ENCODE measurements at places on chromosomes 11 and 22.

DNA sequence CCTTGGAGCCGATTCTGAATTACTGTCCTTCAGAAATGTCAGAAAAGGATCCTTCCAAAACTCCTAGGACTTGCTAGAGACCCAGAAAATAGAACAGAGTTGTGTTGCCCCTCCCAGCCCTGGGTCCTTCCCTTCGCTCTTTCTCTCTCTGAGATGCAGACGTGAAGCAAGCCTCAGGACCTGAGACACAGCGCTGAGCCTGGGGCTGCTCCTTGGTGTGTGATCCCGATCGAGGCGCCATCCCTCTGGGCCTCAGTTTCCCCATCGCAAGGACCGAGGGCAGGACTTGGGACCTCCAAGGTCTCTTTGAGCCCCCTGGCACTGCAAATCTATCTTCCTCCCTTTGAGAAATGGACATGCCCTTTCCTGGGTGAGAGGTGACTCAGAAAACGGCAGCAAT lies 533.5 kb downstream of the TBC1D22A start:
- no peak for DNase-seq

DNA sequence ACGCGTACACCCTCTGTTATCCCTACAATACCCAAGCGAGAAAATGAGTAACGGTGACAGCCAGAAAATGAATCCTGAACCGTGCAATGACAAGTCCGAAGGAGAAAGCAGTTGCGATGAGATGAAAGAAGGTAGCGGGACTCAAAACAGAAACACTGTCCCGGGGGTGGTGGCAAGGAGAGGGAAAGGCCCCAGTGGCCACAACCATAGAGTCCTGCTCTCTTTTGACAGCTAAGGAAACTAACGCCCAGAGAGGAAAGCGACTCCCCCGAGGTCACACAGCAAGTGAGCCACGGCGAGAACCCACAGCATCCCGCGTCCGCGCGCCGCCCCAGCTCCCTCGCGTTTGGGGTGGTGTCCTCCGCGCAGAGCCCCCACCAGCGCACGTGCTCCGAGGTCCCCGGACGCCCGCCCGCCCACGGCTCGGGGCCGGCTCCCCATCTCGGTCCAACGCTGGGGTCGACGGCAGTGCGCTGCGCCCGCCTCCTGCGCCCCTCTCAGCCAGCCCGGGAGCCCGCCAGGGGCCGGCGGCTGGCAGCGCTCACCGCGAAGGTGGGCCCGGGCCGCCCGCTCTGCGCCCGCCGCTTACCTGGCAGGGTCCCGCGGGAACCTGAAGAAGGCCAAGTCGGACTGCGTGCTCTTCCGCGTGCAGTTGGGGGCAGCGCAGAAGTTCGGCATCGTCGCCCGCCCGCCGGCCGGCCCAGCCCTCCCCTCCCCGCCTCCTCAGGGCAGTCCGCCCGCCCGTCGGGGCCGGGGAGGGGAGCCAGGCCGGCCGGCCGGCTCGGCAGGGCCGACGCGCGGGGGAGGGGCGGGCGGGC lies 564 bp downstream of the THAP12 start:
- peak; percentile 58 for DNase-seq

DNA sequence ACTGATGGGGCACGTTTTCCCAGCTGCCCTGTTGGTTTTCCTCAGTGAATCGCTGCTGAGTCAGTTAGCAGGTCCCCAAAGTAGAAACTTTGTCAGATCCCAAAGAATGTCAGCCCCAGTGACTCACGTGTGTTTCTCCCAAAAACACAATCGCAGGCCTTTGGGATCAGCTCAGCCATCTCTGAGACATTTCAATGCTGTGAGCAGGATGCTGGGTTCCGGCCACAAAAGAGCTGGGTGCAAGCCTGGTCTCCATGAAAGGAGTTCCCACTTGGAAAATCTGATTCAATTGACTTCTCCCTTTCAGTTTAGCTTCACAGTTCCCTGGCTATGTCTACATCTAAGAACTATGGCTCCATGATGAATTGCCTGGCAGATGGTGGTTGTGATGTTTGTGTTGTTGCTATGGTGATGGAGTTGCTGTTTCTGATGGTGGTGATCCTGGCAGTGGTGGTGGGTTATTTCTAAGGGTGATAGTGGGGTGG lies 28.0 kb downstream of the MYEOV start:
- no peak for DNase-seq

DNA sequence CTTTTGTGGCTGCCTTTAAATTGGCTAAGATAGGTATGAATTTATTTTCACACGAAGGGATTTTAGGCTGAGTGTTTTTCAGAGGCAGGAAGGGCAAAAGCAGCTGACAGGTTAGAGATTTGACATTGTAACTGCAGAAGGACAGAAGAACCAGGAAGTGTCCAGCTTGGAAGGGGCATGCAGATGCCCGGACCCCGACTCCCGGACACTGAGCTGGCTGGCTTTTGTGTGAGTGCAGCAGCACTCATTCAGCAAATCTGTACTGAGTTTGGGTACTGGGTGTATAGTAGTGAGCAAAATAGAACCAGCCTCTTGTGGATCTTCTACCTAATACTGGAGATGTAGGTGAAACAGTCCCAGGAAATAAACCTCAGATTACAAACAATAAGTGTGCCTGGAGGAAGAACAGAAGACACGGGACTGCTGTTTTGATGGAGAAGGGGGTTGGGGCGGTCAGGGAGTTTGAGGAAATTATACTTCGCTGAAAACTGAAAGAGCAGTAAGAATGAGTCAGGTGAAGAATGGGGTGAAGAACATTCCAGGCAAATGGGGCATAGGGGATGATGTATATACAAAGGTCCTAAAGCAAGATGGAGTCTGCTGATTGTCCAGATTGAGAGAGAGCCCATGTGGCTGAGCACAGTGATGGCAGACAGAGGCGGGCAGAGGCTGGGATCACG lies 64.6 kb downstream of the PPFIBP2 start:
- no peak for DNase-seq

- DNase-seq, result peak; percentile 77
Measured at GRCh38 chr22:37643225-37643847, 3.9 kb downstream of the SH3BP1 start.

GRCh38 chr11:2933375-2934020 lies 4.3 kb upstream of the PHLDA2 start:
- DNase-seq, result peak; percentile 94

- DNase-seq, result no peak
Measured at GRCh38 chr11:100229086-100229485, 458.0 kb upstream of the ARHGAP42 start.

GRCh38 chr11:61340979-61341378 lies 8.0 kb downstream of the TKFC start:
- DNase-seq, result no peak

DNA sequence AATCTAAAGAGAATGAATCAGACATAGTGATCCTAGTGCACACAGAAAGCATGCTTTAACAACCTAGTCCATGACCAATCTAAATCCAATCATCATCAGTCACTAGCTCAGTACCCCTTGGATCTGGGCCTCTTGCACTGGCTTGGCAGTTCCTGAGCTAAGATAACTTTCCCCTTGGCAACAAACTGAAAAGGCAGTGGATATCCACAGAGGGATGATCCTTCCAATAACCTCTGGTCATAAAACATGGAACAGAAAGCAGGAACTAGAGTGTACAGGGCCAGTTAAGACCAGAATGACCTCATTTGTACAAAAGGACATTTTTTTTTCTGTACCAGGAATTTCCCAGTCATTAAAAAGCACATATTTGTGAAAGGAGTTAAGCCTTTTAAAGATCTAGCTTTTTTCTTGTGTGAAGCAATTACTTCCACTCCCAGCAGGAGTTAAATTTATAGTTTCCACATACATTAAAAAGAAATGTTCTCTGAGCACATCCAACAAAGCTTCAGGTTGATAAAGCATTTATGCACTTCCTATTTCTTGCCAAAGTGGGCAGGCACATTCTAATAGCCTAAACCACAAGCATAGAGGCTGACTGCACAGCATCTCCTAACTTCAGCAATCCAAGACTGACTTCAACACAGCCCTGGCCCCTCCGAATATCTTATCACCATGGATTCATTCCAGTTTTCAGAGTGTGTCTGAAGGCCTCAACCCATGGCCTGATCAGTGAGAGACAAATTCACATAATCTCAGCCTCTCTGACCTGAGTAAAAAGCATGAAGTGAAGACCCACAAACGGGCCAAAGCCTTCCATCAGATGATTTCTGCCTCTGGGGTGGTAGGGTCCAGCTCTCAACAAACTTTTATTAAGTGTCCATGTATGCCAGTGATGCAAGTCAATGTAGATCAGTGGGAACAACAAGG lies 29.9 kb downstream of the GUCY1A2 start:
- peak; percentile 55 for DNase-seq

DNA sequence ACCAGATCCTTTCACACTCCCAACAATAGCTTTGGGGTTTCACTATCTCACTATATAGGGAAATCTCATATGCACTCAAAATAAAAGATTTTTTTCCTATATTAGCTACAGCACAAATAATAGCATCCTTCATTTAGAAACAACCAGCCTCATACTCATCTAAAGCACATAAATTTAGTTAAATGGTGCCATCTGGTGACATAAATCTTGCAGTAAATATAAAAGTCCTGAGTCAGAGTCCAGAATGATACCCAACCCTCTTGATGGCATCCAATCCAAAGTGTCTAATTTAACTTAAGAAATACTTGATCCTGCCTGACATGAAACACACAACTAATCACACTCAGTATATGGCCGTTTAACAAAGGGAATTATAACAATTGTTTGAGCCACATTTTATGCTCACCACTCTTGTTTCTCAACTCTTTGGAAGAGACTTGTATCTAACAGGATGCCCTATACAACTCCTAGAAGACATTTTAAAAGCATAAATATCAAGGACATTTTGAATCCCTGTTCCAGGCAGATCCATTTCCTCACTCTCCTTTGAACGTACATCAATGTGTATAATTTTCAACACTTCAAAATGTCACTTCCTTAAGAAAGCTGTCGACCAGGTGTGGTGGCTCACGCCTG lies 36.2 kb downstream of the DLG2 start:
- peak; percentile 47 for DNase-seq

GRCh38 chr22:35076630-35077029 lies 10.7 kb downstream of the ISX start:
- DNase-seq, result peak; percentile 39

- DNase-seq, result no peak
Measured at GRCh38 chr22:25818541-25818940, 76.6 kb downstream of the MYO18B start.

- no peak for DNase-seq
Measured at GRCh38 chr11:100726680-100727079, 39.6 kb downstream of the ARHGAP42 start.

DNA sequence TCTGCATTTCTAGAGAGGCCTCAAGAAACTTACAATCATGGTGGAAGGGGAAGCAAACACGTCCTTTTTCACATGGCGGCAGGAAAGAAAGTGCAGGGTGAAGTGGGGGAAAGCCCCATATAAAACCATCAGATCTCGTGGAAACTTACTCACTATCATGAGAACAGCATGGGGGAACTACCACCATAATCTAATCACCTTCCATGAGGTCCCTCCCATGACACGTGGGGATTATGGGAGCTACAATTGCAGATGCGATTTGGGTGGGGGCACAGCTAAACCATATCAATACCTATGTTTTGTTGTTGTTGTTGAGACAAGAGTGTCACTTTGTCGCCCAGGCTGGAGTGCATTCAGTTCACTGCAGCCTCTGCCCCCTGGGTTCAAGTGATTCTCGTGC lies 29.9 kb downstream of the SFI1 start:
- no peak for DNase-seq

- DNase-seq, result peak; percentile 34
Measured at GRCh38 chr11:95577716-95578460, 211.7 kb downstream of the FAM76B start.

DNA sequence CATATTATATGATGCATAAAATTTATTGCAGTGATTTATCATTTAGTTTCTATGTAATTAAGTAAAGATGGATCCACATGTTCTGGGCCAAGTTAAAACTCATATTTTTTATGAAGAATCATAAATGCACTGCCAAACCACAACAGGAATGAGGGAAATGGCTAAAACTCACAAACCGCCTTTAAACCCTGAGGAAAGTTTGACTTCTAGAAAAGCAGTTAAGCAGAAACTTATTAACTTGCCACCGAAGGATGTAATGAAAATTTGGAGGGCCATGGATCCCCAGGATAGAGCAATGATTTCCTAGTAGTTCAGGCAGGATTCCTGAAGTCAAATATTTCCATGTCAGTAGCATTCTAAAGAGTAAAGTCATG lies 218.3 kb upstream of the CTSC start:
- no peak for DNase-seq

- no peak for DNase-seq
Measured at GRCh38 chr11:126122863-126123262, 60.2 kb upstream of the CDON start.

DNA sequence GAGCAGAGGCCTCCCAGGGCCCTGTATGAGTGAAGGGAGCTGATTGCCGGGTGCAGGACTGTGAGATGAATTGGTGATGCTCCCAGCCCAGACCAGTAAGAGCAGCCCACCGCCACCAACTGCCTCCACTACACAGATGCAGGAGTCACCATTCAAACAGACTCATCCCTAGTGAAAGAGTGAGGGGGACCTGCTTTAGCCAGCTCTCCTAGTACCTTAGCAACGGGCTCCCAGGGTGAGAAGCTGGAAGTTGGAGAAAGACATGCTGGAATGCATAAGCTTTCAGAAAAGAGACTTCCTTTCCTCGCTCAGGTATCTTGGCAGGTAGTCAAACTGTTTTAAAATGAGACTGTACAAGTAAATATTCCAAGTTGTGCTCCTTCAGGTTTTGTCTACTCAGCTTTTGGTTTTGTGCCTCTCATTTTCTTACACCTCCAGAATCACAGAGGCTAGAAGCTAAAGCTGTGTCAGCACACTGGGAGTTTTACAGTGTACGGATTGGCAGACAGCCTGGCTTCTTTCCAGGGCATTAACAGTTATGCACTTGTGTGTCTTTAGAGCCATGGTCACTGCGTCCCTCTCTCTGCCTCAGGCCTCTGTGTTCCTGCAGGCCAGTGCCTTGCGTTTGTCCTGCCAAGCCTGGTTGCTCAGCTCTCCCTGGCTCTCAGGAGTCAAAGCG lies 146.2 kb downstream of the ATXN10 start:
- DNase-seq, result no peak

GRCh38 chr11:85118151-85118550 lies 509.0 kb downstream of the DLG2 start:
- DNase-seq, result no peak

DNA sequence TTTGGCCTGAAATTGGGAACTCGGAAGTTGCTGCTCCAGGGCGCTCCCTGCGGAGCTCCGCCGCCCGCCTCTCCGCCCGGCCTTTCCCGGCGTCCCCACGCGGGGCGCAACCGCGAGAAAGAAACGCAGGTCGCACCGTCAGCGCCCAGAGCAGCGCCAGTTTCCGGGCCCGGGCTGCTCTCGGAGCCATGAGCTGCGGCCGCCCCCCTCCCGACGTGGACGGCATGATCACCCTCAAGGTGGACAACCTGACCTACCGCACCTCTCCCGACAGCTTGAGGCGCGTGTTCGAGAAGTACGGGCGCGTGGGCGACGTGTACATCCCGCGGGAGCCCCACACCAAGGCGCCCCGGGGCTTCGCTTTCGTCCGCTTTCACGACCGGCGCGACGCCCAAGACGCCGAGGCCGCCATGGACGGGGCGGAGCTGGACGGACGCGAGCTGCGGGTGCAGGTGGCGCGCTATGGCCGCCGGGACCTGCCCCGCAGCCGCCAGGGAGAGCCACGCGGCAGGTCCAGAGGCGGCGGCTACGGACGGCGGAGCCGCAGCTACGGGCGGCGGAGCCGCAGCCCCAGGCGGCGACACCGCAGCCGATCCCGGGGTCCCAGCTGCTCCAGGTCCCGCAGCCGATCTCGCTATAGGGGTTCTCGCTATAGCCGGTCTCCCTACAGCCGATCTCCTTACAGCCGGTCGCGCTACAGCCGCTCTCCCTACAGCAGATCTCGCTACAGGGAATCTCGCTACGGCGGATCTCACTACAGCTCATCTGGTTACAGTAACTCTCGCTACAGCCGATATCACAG lies 521 bp downstream of the SRSF8 start:
- peak; percentile 87 for DNase-seq

GRCh38 chr11:92697461-92698312 lies 271.8 kb upstream of the MTNR1B start:
- DNase-seq, result no peak

All from NB4 (cell line).